Activated CD4-positive, alpha-beta T cell treated with anti-CD3 and anti-CD28 coated beads, Interleukin-10, Interleukin-2, amounts not matched to agents 100 ng/mL and 50 ng/mL, durations not matched to agents 16 hours and 8 hours (primary cell): ENCODE measurements at places on chromosomes 7 and 10.

DNA sequence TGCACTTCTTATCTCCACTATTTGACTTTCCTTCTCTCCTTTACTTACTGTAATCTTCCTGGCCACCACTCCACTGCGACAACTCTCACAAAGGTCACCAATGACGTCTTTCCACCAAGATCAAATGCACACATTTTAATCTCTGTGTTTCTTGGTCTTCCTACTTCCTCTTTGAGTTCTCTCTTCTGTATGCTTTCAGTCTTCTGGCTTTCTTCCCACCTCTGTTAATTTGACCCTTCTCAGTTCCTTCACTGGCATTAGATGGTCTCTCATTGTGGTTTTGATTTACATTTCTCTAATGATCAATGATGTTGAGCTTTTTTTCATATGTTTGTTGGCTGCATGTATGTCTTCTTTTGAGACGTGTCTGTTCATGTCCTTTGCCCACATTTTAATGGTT is 31.9 kb downstream of the FAM107B start:
- no peak for DNase-seq

- DNase-seq: no peak
Observed at GRCh38 chr7:3432911-3433310, 131.9 kb downstream of the SDK1 start.

- no peak for DNase-seq
Observed at GRCh38 chr7:1558841-1559625, 3.0 kb upstream of the TMEM184A start.

DNA sequence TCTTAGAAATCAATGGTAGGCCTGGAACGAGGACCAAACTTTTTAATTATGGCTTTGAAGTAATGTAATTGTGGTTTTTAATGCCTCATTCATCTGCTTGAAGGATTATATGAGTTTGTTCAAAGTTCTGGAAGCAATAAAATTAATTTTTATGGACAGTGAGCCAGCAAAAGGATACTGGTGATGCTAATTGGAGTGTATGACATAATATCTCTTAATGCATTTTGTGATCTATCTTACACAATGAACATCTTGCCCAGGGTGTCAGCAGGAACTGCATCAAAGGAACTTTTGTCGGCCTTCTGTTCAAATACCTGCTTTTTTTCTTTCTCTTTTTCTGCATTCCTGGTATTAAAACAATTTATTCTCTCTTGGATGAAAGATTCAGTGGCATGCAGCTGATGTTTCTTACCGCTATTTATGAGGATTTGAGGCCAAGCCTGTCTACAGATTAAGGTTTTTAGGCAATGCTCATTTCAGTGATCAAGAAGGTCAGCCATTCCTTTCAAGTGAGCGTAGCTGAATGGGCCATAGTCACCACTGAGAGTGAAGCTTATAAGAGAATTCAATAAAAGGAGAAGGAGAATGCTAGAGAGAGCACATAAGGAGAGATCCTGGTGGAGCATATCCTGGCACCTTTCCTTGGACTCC is 974.8 kb downstream of the SORCS3 start:
- no peak for DNase-seq

DNA sequence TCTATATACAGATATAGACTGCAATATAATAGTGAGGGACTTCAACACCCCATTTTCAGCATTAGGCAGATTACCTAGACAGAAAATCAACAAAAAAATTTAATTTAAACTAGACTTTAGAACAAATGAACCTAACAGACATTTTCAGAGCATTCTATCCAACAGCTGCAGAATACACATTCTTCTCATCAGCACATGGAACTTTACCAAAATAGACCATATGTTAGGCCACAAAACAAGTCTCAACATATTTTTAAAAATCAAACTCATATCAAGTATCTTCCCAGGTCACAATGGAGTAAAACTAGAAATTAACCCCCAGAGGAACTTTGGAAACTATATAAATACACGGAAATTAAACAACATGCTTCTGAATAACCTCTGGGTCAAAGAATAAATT is 169.6 kb downstream of the MTERF1 start:
- no peak for DNase-seq

DNA sequence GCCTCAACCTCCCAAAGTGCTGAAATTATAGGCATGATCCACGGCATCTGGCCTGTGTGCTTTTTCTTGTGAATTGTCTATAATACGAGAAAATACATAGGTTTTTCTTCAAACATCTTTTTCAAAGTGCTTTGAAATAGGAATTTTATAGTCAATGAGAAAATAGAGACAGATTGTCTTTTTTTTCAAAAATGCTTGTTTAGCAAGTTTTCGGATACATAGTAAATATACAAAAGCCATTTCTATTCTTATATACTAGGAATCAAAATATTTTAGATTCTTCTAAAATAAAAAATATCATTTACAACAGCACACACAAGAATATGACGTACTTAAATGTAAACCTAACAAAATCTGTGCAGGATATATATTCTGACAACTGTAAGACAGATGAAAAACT is 1.6 kb upstream of the LYZL2 start:
- DNase-seq: no peak

- no peak for DNase-seq
Observed at GRCh38 chr10:98694883-98695282, 248.1 kb upstream of the HPS1 start.

- peak; percentile 26 for DNase-seq
Observed at GRCh38 chr7:41870461-41871138, 167.7 kb upstream of the INHBA start.

- no peak for DNase-seq
Observed at GRCh38 chr10:71333129-71333887, 14.2 kb downstream of the SLC29A3 start.

DNA sequence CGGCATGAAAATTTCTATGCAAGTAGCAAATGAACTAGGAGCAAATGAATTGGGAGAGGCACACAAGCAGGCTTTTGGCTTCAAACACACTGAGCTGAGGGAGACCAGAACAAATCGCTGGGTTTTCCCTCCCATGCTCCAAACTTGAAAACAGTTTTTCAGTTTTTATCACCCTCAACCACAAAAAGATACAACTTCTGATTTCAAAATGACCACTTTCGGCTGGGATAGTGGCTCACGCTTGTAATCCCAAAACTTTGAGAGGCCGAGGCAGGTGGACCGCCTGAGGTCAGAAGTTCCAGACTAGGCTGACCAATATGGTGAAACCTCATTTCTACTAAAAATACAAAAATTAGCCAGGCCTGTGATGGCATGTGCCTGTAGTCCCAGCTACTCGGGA is 9.0 kb upstream of the CHUK start:
- peak; percentile 67 for DNase-seq

DNA sequence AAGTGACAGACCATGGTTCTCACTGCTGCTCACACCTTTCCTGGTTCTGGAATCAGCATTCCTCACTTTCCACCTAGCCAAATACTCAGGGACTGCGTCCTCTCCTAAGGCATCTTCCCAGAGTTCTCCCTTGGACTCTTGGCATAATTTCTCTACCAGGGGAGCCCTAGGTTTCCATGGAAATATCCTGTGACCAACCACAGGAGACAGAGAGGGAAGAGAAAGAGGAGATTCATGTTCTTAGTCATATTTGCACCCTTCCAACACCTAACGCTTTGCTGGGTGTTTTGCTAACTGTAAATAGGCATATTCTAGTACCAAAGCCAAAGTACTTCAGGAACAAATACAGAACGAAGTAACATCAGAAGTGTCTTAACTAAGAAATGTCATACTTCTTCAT is 28.6 kb downstream of the DENND11 start:
- no peak for DNase-seq

GRCh38 chr7:323410-323809 is 33.4 kb downstream of the FOXL3 start:
- DNase-seq: no peak

DNA sequence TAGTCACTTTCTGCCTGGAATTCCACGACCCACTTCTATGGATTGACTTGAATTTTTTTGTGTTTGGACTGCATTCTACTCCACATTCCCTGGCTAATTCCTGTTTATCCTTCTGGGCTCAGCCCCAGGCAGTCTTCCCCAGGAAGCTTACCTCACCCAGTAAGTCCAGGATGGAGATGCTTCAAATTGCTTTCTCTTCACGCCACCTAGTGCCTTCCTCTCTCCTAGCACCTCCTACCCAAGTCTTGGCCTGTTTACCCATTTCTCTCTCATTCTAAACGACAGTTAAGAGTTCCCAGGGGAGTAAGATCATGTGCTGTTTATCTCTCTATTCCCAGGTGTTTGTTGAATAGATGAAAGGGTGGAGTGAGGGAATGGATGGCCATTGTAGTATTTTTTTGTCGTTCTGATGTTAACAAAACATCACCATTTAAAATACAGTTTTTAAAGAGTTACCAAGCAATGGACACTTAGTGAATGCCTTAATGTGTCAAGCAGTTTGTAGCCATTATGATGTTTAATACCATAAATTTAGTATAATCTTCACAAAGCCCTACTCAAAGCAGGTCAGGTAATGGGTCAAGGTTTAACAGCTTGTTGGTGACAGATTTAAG is 45.5 kb upstream of the TARP start:
- DNase-seq: peak; percentile 47

DNA sequence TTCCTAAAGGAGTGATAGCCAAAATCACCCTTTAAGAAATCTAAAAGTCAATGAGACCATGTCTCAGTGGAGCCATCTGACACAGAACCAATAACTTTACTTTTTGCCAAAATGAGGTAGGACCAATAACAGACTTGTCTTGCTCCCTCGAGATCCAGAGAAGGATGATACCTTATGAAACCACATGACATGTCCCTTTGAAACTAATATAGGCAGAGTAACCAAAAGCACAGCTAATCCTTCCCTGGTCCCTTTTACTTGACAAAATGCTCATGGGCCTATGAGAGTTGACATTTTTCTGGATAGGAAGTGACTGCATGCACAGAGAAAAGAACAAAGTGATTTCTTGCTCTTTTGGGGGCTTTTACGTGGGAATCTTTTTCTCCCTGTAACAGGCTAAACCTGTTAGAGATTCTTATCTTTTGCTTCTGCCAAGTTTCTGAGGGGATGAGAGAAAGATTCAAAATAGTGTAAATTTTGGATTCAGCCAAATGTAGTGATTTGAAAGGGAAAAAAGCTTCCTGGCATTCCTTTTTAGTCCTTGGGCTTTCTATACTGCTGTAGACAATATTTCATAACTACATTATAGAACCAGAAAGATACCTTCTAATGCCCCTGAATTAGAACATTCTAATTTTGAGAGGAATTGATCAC is 87.6 kb downstream of the ARMH3 start:
- no peak for DNase-seq

DNA sequence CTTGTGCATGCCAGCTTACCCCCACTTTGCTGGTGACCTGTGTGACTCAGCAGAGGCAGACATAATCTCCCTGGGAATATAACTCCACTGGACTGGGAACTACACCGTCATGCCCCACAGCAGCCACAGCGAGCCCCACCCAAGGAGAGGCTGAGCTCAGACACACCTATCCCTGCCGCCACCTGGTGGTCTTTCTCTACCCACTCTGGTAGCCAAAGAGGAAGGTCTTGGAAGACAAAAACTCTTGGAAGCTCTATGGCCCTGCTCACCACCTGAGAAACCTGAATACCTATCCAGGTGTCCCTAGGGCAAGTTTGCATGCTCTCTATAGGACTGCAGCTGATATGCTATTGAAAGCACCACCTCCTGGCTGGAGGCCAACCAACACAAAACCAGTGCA is 48.1 kb downstream of the MYO3A start:
- DNase-seq: no peak

DNA sequence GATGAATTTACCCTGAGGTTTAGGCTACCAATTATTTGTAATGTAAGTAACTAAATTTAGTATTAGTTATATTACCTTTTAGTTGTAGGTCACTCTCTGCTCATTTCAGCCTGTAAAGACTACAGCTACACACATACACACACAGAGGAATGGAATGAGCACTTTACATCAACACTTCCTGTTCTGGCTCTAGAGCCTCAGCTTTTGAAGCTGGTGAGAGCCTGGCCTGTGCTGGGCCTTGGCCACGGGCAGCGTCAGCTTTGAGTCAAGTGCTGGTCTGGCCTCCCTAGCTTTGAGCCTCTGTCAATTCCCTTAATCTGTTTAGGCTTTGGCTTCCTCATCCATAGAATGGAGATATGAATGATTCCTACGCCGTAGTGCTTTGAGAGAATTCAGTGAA is 141.7 kb downstream of the EGFR start:
- DNase-seq: no peak

DNA sequence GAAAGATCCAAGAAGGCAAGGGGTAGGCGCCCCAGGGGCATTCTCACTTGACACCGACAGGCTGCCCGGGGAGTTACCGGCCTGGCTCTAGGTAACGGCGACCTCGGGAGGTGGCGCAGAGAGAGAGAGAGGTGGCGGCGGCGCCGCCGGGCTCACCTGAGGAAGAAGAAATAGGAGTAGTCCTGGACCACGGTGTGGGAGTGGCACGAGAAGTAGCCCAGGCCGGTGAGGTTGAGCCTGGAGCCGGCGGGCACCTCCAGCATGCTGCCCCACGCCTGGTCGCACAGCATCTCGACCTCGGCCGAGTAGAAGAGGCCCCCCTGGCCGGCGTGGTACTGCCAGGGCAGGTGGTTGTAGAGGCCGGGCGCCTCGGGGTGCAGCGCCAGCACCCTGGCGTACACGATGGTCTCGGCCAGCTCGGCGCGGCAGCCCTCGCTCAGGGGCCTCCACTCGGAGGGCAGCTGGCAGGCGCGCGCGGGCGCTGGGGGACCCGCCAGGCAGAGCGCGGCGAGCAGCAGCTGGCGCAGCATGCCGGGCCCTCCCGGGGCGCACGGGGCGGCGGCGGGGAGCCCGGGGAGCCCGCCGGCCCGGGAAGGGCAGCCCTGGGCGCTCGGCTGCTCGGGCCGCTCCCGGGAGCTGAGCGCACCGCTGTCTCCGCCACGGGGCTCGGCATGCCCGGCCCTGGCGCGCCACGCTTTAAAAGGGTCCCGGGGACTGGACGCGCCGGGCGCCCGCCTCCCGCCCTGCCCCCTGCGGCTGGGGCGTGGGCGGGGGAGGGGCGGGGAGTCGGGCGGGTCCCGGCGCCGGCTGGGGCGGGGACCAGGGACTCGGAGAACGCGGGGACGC is at the start of gene CCDC3:
Gene CCDC3 (minus strand): TSS at position 673 of the 846 bp plus-strand sequence. CDS start 143 bp downstream, at position 530.
- peak; percentile 24 for DNase-seq

GRCh38 chr10:101091546-101092290 is 29.9 kb downstream of the KAZALD1 start:
- no peak for DNase-seq

- DNase-seq: no peak
Observed at GRCh38 chr7:47095946-47096345, 486.0 kb downstream of the TNS3 start.

- peak; percentile 57 for DNase-seq
Observed at GRCh38 chr10:92593619-92594588, 974 bp downstream of the KIF11 start.

DNA sequence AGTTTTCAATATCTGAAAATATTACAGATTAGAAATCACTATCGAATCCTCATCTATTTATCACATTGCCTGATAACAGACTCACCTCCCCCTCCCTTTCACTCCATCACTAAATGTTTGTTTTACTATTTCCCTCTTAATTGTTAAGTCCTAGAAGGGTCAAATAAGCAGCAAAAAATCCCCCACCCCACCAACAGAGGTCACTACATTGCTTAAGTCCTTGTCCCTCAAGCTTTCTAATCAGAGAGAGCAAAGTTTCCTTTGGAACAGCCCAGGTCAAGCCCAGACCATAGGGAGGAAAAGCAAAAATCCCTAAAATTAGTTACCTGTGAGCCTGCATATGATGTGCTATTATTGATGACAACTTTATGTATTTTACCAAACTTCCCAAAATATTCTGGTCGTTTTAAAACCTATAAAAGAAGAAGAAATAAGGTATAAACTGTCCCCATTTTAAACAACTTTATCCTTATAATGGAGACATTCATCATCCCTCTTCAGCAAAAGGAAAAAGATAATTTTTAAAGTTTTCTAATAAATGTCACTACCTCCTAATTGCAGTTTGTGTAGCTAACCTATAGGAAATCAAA is 95.0 kb downstream of the CNOT4 start:
- DNase-seq: peak; percentile 32

- no peak for DNase-seq
Observed at GRCh38 chr10:93775356-93775755, 17.6 kb downstream of the LGI1 start.
